Lung (tissue), 17 donors: ENCODE measurements at places on chromosomes 5 and 9. TPM values are rescaled to one million over a fixed set of nuclear protein-coding genes. Genes with fewer than 3 reads are reported as not detected.
A peak's percentile ranks its signal among the peaks of the same experiment; 100 is the strongest.

DNA sequence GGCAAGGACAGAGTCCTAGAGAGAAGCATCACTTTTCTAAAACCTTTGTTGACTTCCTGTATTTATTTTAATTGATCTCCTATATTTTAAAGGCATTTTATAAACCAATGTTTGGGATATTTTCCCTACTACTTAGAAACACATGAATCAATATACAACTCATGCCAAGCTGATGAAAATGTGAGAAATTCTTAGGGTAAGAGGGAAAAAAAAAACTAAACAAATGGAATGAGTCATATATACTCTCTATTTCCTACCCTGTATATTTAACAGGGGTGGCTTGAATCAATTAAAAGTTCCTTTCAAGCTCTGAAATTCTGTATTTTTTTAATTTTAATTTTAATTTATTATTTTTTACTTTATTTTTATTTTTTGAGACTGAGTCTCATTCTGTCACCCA, 19.6 kb downstream of the BAAT start:
- no peak for DNase-seq

- DNase-seq = no peak
Observed at GRCh38 chr5:154271936-154272514, 81.5 kb downstream of the GALNT10 start.

SLC45A2 gene
- polyA plus RNA-seq = not detected

- no peak for DNase-seq
Observed at GRCh38 chr9:76725011-76725546, 39.2 kb upstream of the PCA3 start.

DNA sequence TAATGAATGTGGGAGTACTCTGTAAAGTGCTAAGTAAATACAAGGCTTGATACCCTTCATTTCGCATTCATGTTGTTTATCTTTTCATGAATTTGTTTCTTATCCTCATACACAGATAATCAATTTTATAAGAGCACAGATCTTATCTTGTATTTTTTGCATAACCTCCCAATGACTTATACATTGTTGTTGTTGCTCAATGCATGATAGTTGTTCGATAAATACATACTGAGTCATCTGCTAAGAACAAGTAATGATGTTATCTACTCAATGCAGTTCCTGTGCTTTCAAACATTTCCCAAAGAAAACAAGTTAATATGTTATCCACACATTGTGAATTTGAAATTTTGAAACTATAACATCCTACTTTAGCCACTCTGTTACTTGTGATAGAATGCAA, 60.7 kb downstream of the TAF11L14 start:
- DNase-seq = peak; percentile 41

- DNase-seq = no peak
Observed at GRCh38 chr5:131814990-131815389, 18.2 kb upstream of the FNIP1 start.

WASHC1 gene
- polyA plus RNA-seq = 24.7 TPM

DNA sequence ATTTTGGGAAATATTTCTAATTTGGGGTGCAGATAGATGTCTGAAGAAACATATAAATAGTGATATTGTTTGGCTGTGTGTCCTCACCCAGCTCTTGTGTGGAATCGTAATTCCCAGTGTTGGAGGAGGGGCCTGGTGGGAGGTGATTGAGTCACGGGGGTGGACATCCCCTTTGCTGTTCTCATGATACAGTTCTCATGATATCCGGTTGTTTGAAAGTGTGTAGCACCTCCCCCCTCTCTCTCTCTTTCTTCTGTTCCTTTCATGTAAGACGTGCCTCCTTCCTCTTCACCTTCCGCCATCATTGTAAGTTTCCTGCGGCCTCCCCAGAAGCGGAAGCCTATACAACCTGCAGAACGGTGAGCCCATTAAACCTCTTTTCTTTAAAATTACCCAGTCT, 11.4 kb upstream of the ADAMTS16 start:
- no peak for DNase-seq

DNA sequence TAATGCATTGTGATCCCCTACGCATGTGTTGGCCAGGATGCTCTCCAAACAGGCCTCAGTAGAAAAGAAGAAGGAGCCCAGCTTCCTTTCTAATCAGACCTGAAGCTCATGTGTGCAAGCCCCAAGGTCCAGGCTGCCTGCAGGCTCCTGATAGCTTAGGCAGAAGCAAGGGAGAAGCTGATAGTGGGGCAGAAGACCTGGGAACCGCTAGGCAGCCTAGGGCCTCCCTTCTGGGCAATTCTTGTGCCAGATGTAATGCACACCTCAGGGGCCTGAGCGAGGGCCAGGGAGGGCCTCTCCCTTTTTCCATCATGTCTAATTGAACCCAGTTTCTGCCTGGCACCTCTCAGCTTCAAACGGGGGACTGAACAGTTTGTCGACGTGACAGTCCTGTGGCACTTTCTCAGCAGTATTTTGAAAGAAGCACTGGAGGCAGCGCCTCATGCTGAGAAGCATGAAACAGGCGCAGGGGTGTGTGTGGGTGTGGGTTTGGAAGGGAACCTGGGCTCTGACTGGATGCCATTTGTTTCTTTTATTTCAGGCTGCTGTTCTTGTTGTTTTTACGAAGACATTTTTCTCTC, 212.8 kb downstream of the PIK3R1 start:
- no peak for DNase-seq

DNA sequence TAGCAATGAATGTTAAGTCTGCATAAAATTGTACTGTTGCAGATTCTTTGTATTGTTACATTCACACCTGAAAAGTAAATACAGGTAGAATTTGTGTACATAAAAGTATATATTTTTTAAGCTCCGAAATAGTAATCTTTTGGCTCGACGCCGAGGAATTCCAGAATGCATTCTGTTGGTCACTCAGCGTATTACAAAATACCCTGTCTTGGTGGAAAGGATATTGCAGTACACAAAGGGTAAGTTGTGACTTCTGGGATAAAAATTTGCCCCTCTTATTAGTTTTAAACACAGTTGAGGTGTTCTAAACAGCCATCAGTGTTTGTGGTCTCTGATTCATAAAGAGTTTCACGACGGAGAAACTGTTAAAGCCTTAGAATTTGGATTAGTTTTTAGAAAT, 257.6 kb downstream of the ARHGEF28 start:
- no peak for DNase-seq

DNA sequence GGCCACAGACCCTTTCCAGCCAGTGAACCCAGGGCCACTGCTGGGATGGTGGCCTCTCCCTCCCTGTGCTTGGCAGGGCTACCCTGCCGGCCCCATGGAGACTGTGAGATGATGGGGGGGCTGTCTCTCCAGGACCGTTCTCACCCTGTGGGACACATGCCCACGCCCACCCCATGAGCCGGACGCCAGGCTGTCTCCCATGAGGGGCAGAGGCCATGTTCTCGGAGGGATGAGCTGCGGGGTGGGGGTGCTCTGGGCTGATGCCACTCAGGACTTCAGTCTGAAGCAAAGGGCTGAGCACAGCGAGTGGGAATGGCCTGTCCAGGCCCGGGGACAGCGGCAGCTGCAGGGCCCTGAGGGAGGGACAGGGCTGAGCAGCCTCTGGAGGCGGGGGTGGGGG, 88.9 kb downstream of the KCNT1 start:
- no peak for DNase-seq

SH3TC2 gene
- polyA plus RNA-seq = 0.28 TPM

DMRT3 gene
- polyA plus RNA-seq = 0.13 TPM

ABLIM3 gene
- polyA plus RNA-seq = 8.0 TPM

SPINK6 gene
- 0.25 TPM for polyA plus RNA-seq

- DNase-seq = no peak
Observed at GRCh38 chr5:86979811-86980411, 287.8 kb upstream of the RASA1 start.

GRCh38 chr9:89000371-89000781, 9.1 kb downstream of the S1PR3 start:
- no peak for DNase-seq

- no peak for DNase-seq
Observed at GRCh38 chr9:110835859-110836271, 167.3 kb downstream of the MUSK start.

CTXN3 gene
- not detected for polyA plus RNA-seq

DNA sequence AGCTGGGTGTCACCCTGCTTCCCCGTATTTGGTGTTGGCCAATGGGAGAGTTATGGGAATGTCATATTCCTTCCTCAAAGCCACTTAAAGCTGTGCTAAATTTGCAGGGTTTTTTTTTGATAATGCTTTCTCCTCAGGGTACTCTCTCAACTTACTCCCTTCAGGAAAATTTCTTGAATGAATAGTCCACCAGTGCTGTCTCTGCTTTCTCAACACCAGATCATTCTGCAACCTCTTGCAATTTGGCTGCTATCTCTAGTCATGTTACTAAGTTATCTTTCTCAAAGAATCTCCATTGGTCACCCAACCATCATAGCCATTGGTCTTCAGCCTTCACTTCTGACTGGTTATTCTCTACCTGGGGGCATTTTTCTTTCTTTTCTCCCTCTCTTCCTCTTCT, 13.4 kb upstream of the TNFAIP8 start:
- DNase-seq = no peak

GRCh38 chr5:97820138-97820537, 637.1 kb upstream of the RIOK2 start:
- no peak for DNase-seq

NELFB gene
- 51.1 TPM for polyA plus RNA-seq

DNA sequence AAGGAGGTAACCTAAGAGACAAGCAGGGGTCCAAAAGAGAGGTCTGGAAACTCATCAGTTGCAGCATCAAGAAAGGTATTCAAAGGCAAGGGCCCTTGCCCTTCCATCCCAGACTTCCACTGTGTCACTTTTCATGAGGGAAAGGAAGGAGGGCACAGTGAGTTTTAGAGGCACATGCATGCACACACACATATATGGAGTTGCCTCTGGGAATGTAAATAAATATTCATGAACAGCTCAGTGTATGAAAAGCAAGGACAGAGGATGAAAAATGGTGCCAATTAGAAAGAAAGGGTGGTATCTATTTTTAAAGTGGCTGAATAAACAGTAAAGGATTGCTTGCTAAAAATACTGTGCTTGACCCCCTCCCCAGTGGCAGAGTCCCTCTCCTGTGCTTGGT, 105.3 kb upstream of the LRRTM2 start:
- DNase-seq = no peak

DNA sequence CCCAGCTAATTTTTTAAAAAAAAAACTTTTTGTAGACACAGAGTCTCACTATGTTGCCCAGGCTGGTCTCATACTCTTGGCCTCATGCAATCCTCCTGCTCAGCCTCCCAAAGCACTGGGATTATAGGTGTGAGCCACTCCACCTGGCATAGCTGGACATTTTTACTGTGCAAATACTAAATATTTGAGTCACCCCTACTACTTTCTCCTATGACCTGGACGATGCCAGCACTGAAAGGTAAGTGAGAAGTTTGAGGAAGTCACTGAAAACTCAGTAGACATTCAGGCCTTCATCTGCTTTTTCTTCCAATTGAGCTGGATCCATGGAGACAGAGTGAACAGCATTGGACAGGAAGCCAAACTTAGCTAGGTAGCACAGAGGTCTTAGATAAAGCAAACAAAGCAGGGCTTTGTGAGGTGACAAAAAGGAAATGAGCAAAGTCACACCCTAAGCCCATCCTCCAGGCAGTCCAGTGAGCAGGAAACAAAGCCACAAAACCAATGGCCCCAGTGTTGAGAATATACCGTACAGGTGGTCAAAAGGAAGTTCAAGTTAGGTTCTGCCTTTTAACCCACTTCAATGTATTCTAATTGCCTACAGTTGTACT, 192.6 kb upstream of the RASA1 start:
- DNase-seq = no peak

THBS4 gene
- 0.69 TPM for polyA plus RNA-seq

- DNase-seq = no peak
Observed at GRCh38 chr5:179177711-179178575, 117.8 kb downstream of the ZNF354C start.

GRCh38 chr5:36948041-36948440, 71.5 kb downstream of the NIPBL start:
- DNase-seq = no peak

GRCh38 chr9:123679330-123679987, 250.5 kb downstream of the DENND1A start:
- DNase-seq = peak; percentile 42

- no peak for DNase-seq
Observed at GRCh38 chr9:36847781-36848673, 186.0 kb downstream of the PAX5 start.

DNA sequence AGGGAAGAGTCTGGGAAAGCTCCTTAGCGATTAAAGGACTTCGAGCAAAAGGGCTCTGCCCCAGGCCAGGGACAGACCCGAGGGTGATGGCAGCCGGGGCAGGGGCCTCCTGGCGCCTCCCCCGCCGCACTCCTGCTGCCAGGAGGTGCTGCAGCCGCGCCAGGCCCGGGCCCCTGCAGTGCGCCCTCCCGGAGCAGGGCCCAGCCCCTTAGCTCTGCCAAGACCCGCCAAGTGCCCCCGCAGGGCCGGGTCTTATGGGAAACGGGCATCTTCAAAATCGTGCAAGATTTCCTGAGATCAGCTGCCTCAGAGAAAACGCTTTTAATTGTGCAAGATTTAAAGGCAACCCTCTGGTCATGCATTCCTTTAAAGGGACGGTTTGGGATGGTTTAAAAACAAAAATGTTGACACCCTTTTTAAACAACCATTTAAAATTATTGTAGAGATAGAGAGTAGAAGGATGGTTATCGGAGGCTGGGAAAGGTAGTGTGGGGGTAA, 52.4 kb downstream of the CDC14B start:
- DNase-seq = no peak

GRCh38 chr5:59832577-59833301, 60.8 kb downstream of the PDE4D start:
- DNase-seq = peak; percentile 20

- DNase-seq = no peak
Observed at GRCh38 chr9:127132375-127132774, 9.9 kb upstream of the ANGPTL2 start.

DNA sequence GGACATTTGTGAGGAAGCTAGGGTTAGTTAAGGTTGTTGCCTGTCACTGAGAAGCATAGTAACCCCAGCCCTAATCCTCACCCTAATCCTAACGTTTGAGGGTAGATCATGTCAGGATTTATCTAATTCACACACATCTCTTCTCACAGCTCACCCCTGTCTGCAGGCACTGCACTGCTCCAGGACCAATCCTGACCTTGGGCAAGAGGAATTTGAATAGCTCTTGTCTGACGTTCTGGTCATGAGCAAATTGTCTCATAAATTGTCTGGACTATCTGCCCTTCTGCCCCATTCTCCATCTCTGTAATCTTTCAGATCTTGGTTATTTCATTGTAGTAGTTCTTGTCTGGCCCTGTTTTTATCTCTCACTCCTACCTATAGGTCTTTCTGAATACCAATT, 18.7 kb downstream of the CRHBP start:
- DNase-seq = no peak

- peak; percentile 78 for DNase-seq
Observed at GRCh38 chr5:111255169-111255568, 31.0 kb downstream of the CAMK4 start.

CKMT2 gene
- polyA plus RNA-seq = 1.8 TPM

- no peak for DNase-seq
Observed at GRCh38 chr9:101139082-101139481, 110.6 kb downstream of the PLPPR1 start.

PDE6A gene
- polyA plus RNA-seq = 0.03 TPM

- no peak for DNase-seq
Observed at GRCh38 chr5:38462976-38463633, 93.3 kb downstream of the LIFR start.

GRCh38 chr5:172050080-172050479, 43.6 kb upstream of the FBXW11 start:
- no peak for DNase-seq

- no peak for DNase-seq
Observed at GRCh38 chr5:109563739-109564138, 126.0 kb upstream of the MAN2A1 start.

GRCh38 chr5:71734141-71734540, 15.1 kb downstream of the CARTPT start:
- DNase-seq = peak; percentile 22
